ENCODE measurements at places on chromosomes 11 and 22. TPM values are rescaled to one million over a fixed set of nuclear protein-coding genes. Genes with fewer than 3 reads are reported as not detected.

GRCh38 chr22:38694049-38694448 is 6.7 kb downstream of the JOSD1 start:
- DNase-seq = no peak

GRCh38 chr11:116422556-116422955 is 350.2 kb downstream of the BUD13 start:
- no peak for DNase-seq

DNA sequence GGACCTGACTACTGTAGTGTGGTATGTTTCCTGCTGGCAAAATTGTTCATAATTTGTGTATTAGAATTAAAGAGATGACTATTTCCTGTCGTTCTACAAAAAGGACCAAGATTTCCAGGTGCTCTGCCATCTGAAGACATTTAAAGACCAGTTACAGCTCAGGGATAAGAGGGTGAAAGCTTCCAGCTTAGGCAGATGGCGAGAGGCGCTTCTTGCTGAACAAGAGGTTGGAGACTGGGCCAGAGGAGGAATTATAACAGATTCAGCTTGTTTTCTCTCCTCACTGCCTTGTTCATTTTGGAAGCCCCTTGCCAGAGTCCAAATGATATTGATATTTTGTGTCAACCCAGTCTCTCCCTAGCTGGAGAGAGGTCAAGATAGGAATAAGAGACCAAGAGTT is 23.1 kb upstream of the NNMT start:
- no peak for DNase-seq

DNA sequence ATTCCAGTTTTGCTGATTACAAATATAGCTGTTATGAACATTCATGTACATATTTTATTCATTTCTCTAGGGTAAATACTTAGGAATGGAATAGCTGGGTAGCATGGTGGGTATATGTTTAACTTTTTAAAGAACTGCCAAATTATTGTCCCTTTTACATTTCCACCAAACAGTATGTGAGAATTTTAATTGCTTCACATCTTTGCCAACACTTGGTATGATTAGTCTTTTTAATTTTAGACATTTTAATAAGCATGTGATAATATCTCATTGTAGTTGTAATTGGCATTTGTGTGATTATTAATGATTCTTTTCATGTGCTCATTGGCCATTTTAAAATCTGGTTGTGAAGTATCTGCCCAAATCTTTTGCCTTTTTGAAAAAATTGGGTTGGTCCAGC is 72.6 kb upstream of the SORL1-AS1 start:
- no peak for DNase-seq

DNA sequence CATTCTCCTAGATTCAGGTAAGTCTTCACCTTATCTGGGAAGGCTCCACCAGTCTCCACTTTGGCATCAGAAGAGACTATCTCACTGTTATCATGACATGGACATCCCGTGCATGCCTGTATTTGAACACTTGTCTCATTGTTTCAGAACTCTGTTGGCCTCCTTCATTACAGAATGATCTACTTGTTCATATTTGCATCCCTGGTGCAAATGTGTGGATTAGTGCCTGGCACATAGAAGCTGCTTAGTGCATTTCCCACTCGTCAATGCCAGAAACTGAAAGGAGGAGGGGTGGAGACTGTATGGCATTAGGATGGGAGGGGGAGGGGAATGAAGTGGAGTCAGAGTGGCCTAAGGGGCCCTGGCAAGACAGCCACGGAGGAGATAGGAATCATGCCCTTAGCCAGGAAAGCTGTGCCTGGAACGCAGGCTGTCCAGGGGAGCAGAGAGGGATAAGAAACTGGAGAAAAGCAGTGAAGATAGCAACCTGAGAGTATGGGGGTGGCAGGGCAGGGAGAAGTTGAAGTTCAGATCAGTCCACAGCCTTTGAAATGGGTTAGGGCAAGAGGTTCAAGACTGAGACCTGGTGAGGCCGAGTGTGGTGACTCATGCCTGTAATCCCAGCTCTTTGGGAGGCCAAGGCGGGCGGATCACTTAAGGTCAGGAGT is 53.8 kb upstream of the CAPRIN1 start:
- peak; percentile 46 for DNase-seq

DNA sequence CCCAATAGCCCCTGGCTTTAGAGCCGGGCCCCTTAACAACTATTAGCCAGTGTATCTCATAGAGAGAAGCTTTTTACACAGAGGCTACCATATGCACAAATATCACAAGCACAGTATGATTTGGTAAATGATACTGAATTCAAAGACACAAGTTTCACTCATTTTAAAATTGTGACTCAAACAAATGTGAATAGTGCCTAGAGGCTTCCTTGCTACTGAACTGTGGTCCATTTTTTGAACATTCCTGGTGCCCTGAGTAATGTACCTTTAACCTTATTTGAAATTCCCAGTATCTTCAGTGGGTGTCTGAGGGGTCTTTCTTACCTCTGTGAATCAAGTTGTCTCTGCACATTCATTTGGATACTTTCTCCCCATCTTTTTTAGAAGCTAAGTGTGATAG is 156.2 kb downstream of the MAML2 start:
- DNase-seq = no peak

DNA sequence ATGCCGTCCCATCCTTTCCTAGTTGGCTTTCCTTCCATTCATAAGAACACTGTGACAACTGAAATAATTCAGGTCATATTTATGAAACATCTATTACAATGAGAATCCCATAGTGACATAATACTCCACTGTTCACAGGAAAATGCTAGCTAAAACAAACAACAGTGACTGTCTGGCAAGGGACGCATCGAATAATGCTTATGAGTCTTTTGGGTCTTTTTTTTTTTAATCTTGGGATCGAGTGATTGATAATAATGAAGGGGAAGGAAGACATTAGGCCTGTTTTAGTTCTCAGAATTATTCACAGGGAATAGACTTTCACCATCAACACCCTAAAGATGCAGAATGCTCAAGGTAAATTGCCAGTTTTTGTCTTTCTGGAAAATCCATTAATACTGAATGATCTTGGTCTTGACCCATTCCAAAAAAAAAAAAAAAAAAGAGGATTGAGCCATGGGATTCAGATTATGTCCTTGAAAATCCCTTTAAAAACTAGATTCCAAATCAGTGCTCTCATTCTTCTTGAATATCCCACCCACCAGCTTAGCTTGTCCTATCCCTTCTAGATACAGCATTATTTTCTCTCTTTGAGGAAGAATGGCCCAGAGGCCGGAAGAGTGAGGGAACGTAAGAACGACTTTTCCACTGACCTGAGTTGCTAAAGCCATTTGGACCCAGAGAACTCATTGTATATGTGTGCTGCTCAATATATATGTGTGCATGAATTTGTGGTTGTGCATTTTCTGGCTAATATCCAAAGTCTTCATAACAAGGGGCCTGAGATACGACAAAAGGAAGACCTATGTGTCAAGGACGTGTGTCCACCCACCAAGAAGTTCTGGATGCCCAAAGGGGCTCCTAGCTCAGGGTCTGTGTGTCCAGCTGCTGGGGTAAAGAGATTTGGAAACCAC is 35.2 kb upstream of the CREB3L1 start:
- no peak for DNase-seq

DNA sequence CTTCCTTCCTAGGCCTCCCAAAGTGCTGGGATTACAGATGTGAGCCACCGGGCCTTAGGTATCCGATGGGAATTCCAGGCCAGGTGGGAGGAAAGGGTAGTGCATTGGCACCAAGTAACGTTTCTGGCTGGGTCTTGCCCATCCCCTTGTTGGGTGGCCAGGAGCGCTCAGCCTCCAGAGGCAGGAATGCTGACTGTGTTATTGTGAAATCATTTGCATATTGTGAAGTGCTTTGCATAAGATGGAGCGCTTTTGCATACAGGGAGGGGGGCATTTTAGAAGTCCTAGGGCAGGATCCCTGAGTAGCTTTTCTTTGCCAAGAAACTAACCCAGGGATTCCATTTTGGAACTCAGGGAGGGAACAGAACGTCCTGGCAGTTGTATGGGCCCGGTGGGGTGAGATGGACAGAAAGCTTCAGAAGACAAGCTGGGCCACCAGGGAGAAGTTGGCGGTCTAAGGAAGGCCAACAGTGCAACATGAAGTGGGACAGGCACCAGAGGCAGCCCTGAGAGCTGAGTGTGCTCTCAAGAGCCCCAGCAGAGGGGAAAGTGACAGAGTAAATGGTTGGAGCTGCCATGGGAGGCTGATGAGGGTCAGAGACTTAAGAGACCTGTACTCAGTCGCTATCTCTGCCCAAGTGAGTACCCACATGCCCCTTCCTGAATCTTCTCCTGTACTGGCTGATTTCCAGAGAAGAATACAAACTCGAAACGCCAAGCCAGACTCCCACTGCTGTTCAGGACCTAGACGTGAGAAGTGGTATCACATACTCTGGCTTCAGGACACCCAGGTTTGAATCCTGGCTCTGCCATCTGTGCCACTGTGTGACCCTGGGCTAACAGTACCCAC is 1.3 kb upstream of the SLC39A13 start:
- no peak for DNase-seq

DNA sequence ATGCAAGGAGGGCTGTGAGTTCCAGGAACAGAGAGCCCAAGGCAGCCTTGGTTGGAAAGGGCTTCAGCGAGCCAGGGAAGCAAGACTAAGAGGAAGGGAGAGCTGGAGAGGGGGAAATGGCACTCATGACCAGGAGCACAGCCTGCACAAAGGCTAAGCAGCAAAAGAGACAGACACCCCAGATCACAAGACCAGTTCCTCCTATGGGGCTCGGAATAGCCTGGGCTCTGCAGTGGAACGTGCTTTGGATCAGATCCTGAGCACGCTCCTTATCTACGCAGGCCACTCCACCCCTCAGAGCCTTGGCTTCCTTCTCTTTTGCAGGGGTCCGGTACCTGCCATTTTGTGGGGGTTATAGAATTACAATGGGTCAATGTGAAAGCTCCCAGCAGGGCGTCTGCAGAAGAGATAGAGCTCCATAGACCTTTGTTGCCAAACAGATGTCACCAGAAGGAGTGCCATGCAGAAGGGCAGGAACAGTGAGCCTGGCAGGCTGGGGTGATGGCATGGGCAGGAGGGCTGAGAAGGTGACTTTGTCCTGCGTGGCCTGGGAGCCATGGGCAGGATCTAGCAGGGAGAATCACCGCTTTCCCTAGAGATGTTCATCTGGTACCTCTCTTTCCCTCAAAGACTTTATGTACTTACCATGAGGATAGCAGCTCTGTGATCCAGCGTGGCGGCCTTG is 33.8 kb downstream of the ZC3H7B start:
- DNase-seq = no peak

DNA sequence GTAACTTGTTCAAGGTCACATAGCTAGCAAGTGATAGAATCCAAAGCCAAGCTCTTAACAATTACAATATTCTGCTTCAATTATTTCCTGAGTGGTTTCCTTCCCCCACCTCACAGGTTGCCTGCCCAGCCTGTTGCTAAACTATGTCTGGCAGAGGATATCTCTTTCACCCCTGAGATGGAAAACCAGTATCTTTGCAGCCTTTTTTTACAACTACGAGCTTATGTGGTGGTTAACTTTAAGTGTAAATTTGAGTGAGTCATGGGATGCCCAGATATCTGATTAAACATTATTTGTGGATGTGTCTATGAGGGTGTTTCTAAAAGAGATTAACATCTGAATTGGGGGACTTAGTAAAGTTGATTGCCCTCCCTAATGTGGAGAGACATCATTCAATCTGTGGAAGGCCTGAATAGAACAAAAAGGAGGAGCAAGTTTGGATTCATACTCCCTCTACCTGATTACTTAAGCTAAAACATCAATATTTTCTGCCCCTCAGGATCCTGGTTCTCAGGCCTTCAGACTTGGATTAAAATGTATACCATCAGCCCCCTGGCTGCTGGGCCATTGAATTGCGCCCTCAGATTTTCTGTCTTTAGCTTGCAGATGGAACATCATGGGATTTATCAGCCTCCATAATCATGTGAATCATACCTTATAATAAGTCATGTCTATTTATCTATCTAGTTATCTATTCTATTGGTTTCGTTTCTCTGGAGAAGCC is 911.9 kb downstream of the METTL15 start:
- DNase-seq = peak; percentile 52

- DNase-seq = no peak
These were observed 44.1 kb downstream of the DCUN1D5 start for GRCh38 chr11:103047837-103048236.

- no peak for DNase-seq
These were observed 48.4 kb upstream of the WEE1 start for GRCh38 chr11:9525116-9525515.

DNA sequence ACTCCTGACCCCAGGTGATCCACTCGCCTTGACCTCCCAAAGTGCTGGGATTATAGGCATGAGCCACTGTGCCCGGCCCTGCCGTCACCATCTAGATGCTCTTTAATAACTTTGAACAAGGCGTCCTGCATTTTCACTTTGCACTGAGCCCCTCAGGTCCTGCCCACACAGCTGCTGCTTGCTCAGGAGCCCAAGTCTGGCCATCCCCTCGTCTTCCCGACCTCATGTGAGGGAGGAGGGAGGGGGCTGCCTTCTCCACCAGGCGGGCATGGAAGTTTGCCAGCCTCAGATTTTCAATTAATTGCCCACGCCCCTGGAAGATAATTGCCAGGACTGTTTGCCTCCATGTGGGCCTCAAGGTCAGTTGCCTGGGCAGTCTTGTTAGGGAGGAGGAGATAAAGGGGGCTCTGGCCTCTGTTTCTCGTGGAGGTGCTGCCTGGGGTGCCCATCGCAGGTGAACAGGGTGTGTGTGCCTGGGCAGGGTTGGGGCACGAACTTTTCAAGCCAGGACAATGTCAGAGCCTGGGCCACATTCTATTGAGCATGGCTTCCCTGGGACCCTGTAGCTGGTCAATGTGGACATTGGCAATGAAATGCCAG is 27.9 kb upstream of the MYEOV start:
- no peak for DNase-seq

DNA sequence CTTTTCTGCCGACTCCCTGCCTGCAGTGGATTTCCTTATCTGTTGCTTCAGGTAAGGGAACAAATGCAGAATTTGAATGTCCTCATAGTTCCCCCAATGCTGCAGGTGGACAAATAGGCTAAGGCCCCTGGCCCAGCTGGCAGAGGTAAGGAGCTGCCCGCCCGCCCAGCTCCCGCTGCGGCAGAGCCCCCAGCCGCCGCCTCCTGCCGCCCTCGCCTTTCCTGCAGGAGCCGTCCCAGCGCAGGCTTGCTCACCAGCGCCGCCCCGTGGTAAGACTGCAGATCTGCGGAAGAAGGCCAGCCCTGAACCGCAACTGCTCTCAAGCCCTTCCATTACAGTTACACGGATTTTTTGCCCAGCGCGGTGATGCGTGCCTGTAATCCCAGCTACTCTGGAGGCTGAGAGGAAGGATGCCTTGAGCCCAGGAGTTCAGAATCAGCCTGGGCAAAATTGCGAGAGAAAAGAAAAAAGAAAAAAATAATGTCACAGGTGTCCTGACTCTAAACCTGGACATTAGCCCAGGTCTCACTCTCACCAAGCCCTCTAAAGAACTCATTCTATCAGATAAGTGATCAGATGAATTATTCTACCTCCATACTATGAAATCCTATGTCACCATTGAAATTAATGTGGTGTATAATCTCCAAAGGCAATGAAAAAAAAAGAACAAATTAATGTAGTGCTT is 51.2 kb upstream of the EMID1 start:
- peak; percentile 66 for DNase-seq

The BTG4 gene
- total RNA-seq = not detected

The PLEKHA7 gene
- 2.8 TPM for total RNA-seq

The LUZP2 gene
- total RNA-seq = not detected

The DENND6B gene
- total RNA-seq = 5.5 TPM

The SLC17A6 gene
- total RNA-seq = not detected

The MYO7A gene
- 0.26 TPM for total RNA-seq

The MMP1 gene
- 0.35 TPM for total RNA-seq

The OR4D5 gene
- not detected for total RNA-seq

The DAGLA gene
- 1.0 TPM for total RNA-seq

The NAALADL1 gene
- total RNA-seq = not detected

The HTR3A gene
- not detected for total RNA-seq

The HBB gene
- not detected for total RNA-seq

The PIK3IP1 gene
- 0.25 TPM for total RNA-seq
